ENCODE measurements at places on chromosomes 5 and 9.

DNA sequence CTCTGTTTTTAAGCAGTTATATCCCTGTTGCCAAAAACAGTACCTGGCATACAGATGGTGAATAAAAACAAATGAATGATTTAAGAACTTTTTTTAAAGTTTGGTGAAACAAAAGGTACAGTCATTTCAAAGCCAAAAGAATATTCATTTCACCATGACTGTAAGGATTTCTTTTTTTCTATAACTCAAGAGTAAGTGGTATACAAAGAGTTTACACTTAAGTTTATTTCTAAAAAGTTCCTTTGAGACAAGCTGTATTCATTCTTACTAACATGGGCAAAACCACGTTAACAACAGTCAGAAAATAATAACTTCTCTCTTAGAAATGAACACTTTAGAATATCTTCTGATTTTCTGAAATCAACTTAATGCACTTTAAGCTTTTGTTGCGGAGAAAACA is 5.3 kb downstream of the TMEM161B start:
- DNase-seq, result no peak

GRCh38 chr9:109005678-109006077 is 7.6 kb downstream of the CTNNAL1 start:
- DNase-seq, result no peak

GRCh38 chr9:105114318-105114717 is 130.1 kb upstream of the SLC44A1 start:
- DNase-seq, result no peak

DNA sequence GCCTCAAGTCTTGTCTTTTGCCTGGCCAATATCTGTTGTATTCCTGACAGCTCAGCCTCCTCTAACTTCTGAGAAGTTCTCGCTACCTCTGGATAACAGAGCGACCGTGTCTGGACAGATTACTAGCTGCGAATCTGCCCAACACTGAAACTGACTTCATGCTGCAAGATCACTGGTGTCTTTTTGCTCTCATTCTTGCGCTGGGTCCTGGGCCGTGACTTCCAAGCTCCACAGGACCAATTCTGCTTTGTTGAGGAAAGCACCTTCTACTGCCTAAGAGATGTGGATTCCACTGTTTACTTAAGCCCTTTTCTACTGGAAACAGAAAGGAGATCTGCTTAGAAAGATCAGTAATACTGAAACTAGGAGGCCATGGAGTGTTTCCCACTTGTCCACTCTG is 978.8 kb upstream of the DMAC1 start:
- DNase-seq, result no peak

- DNase-seq, result no peak
These were observed 18.9 kb downstream of the WNT8A start for GRCh38 chr5:138102454-138103318.

DNA sequence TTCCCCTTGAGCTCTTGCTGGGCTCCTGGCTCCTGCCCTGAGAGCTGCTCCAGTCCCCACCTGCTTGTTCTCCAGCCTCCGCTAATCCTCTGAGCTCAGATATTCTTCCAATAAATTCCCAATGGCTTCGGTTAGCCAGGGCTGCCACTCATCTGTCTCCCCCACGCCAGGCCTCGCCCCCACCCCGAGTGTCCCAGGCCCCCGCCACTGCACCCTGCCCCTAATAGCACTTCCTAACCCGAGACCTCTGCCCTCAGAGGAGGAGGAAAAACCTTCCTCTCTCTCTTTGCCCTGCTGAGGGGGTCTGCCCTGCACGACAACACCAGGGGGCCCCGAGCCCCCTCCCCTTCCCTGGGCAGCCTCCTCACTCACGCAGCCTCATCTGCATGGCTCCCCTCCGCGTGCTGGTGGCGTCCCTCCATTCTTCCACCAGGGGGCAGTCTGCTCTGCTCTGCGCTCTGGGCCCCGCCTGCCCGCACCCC is 5.4 kb upstream of the LCN15 start:
- DNase-seq, result peak; percentile 32

DNA sequence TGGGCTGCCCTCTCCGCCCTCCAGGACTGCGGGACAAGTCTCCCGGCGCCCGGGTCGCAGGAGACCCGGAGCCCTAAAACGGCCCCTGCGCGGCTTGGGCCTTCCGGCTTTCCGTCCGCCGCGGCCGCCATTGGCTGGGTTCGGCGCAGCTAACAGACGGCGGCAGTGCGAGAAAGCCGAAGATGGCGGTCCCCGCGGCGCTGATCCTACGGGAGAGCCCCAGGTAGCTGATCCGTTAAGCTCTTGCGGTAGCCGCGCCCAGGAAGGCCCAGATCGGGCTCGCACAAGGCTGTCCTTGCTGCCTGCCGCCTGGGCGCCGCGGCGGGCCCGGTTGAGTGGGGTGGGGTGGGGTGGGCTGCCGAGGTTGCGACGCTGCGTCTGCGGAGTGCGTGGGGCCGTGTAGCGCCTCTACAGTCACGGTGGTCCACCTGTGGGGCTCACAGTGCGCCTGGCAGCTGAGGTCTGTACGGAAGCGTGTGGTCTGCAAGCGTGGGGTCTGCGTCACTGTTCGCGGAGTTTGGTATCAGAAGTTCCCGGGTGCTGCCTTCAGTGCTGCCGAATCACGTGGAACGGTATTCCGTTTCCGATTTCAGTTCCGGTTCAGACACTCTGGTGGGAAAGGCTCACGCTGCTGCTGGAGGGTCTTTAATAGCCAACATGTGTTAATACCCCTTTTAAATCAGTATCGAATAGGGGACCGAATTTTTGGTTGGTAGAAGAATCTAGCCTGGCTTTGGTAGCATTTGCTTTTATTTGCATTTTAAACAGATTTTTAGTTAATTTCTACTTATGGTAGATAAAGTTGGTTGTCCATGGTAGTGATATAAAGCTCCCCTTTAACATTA is at the start of gene COMMD10:
Gene COMMD10, plus strand, starts transcription at position 155 of the 845 bp plus-strand sequence.
- peak; percentile 69 for DNase-seq

DNA sequence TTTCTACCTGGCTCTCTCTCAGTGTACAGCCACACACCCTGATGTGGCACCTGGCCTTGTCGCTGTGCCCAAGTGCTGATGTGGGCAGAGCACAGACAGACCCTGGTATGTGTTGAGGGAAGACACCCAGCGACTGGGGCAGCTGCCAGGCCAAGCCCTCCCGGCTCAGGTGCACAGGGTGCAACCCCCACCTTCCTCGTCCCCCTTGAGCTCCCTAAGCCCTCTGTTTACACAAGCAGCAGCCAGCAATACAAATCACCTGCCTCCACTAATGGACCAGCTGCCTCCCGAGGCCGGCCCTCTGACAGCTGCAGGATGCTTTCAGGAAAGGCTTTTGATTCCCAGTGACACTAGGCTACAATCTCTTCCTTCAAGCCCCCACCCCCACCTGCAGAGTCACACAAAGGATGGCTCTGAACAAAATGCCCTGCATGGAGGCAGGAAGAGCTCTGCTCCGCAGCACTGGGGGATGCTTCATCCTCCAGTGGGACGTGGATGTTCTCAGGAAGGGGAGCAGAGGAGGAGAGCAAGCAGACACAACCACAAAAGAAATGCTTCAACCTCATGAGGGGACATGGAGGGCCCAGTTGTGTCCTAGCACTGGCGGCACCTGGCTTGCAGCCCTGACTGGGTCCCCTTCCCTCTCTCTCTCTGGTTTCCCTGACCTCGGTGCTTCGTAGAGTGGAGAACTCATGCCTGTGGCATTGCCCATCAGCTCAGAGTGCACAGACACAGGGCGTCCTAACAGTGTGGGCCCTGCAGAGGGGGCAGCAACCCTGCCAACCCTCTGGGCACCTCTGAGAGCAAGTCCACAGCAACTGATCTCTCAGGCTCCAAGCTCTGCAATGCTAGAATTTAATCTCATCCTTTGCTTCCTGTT is 140.8 kb downstream of the BARX1 start:
- peak; percentile 98 for DNase-seq

GRCh38 chr5:57455511-57456455 is 26.8 kb downstream of the ACTBL2 start:
- no peak for DNase-seq

DNA sequence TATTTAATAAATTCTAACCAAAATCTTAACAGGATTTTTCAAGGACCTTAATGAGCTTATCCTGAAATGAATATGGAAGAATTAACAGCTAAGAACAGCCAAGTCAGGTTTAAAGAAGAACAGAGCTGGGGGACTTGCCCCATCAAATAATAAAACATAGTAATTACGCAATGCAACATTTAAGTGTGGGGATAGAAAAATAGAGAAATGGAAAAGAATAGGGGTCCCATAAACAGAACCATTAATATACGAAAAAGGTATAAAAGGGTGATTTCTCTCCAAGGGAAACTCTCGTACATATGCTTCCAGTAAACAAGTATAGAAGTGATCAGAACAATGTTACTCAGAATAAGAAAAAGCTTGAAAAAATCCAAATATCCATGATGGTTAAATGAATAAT is 300.2 kb downstream of the GLIS3 start:
- no peak for DNase-seq

DNA sequence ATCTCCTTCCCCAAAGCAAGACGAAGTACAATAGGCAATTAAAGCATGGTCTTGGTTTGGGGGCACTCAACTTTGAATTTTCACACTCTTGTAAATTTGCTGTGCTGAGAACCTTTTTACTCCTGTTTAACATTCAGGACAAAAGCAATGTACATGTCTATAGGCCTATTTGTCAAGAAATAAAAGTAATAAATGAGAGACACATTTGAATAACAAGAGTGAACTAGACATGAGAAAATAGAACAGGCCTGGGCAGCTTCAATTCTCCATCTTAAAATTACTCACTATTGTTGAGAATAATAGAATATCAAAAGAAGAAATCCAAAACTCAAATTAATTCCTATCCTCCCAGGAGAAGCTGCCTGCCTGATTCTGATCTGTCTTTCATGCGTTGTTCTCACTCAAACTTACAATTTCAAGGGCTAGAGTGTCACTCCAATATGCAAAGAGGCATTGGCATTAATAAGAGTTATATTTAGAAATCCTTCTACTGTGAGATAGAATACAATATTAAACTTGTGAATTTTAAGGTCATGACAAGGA is 192.9 kb upstream of the CCNG1 start:
- DNase-seq, result no peak

- no peak for DNase-seq
These were observed 3.0 kb upstream of the FOXE1 start for GRCh38 chr9:97849980-97850379.

DNA sequence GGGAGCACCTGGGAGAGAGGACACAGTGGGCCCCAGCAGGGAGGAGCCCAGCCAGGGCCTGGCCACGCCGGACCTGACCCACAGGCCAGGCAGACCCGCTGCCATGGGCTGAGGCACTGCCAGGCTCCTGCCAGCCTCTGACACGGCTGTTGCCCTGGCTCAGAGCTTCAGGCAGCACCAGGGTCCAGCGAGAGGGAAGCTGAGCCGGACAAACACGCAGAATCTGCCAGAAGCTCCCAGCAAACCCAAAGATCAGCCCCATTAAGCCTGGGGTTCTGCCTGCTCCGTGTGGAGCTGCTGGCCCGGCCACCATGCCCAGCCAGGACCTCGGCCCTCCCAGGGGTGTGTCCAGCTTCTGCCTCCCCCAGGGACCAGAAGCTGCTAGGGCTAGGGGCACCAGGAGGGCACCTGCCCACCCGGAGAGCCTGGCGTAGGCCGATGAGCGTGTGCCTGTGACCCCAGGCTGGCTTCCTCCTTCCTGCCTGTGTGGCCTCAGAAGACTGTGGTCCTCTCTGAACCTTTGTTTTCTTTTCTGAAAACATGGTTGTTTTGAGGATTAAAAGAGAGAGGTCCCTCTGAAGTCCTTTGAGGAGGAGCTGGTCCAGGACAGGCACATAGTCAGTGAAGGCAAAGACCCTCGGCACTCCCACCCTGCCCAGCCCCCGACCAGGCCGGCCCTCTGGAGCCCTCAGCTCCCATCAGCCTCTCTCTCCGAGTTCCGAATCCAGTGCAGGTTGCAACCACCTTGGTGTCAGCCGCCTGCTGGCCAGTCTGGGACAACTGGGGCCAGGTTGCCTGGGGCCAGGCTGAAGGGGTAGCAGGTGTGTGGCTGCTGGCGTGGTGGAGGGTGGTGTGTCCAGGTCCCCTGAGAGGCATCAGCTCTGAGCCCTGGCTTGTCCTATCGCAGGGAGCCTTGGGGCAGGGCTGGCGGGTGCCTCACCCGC is 39.6 kb downstream of the KCNT1 start:
- no peak for DNase-seq

DNA sequence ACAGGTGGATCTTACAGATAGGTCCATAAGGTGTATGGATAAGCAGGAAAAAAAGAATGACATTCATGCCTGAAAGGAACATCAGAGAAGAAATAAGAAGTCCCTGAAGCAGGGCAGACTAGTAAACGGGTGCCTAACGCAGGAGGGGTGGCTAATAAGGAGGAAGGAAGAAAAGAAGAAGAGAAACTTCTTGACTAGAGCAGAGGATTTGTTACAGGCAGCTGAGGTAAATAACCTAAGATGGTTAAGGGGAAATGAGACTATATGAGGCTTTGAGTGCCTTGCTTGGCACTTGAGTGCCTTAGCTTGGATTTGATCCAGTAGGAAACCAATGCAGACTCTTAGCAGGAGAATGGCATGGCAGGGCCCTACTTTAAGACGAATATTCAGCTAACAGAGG is 313.5 kb upstream of the PDE4D start:
- no peak for DNase-seq

DNA sequence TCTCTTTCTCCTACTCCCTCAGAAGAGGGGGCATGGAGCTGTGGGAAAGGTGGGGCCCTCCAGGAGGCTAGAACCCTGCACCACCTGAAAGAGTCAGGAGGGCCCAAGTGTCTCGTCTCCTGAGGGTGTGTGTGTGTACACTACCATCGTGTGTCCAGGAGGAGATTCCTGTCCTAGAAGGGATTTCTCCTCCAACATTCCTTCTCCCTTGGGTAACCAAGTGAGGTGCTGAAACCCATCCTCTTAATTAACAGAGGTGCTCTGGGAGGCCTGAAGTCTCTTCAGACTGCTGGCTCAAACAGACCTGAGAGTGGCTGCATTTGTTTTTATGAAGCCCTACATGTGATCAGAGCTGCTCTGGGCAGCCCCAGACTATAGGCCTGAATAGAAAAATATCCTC is 61.1 kb upstream of the FAM169A start:
- DNase-seq, result no peak

DNA sequence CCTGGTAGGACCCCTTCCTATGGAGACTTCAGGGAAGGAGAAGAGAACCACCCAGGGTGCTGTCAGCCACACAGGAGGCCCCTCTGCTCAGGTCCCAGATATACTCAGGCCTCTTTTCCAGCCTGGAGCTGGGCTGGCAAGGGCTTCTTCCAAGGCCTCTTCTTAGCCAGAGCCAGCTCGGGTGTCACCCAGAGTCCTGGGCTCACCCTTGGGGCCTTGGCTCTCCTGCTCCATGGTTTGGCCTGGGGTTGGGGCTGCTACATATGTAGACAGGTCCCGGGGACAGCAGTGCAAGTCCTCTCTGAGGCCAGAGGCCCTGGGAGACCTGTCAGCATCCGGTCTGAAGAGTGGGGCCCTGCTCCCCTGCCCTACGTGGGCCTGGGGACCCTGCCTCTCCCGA is 22.8 kb downstream of the PAEP start:
- no peak for DNase-seq

- no peak for DNase-seq
These were observed 75.7 kb upstream of the IRX4 start for GRCh38 chr5:1958211-1959010.

GRCh38 chr5:146995878-146996277 is 117.3 kb upstream of the PPP2R2B start:
- no peak for DNase-seq

Measured in NCI-H1092 treated with DMSO at 0.1 percent for 48 hours (cell line).